ENCODE measurements at places on chromosomes 5 and 9.
A peak's percentile ranks its signal among the peaks of the same experiment; 100 is the strongest.

- peak; percentile 18 for DNase-seq
Observed at GRCh38 chr9:111056538-111056937, 18.3 kb upstream of the LPAR1 start.

- no peak for DNase-seq
Observed at GRCh38 chr5:171585981-171586380, 166.5 kb downstream of the FGF18 start.

DNA sequence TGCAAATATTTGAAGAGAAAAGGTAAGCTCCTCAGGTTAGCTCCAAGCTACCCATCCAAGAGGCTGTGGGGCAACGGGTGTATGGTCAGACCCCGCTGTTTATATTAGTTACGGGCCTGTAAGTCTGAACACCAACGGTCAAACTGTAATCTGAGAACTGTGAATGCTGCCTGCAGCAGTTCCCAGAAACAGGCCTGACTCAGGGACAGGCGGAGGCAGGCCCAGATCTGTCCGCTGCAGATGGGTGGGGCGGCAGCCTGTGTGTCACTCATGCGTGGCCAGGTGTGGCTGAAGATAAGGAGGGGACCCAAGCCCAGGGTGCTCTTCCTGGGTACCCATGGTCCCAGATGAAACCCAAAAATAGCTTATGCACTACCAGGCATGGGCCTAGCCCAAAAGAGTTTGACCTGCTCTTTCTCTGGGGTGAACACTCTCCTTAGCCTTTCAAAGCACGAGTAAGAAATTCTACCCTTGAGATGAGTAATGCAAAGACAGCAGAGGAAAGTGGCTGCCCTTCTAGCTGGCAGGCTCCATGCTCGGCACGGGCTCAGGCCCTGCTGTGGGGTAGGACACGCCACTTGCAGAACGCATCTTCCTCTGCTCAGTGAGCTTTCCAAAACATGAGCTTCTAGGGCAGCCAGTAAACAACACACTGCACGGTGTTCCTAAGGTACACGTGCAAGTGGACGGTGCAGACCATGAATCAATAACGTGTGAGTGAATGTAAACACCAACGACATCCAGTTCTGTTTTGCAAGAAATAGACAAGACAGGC, 9.1 kb downstream of the UBAC1 start:
- DNase-seq = peak; percentile 95

GRCh38 chr5:54862036-54862435, 123.4 kb downstream of the ESM1 start:
- DNase-seq = no peak

DNA sequence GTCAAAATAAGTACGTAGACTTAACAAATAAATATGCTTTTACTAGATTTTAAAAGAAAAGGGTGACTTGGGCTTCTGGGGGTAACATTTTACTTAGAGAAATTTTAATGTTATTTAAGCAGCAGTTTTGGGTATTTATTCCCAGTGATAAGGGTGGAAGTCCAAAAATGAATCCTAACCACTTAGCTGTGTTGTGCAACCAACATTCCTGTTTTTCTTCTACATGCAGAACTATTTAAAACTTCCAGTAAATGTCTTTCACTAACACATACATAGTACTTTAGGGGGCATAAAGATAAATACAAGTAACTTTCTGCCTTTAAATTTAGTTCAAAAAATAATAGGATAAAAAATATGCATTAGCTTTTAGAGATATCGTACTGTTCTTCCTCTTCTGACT, 436.7 kb downstream of the CTNND2 start:
- DNase-seq = no peak

- no peak for DNase-seq
Observed at GRCh38 chr9:134347996-134348395, 21.7 kb downstream of the RXRA start.

GRCh38 chr9:90822866-90823265, 21.2 kb downstream of the SYK start:
- no peak for DNase-seq

DNA sequence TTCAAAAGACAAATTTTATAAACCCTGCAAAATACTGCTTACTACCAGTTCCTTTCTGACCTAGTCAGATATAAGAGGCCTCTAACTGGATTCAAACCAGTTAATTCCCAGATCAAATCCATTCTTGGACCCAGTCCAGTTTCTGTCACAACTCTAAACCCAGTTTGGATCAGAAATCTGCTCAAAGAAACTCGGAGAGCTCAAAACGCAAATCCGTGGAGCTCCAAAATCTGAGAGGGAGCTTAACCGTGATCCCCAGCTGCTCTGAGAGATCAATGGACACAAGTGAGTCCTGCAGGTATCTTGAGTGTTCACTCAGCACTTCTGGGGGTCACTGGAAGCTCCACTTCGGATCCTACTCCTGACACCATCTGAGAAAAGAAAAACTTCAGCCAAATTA, 348.1 kb upstream of the PTGER4 start:
- no peak for DNase-seq

DNA sequence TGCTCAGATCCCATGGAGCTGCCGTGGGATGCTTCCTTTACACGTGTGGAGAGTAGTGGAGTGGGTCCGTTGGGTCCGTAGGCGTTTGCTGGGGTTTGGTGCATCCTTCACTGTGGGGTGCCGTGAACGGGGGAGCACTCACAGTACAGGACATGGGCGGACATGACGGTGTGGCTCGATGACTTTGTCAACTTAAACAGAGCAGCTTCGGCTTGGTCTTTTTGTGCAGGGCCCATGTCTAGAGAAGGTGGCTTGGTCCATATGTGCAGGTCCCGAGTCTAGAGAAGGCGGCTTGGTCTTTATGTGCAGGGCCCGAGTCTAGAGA, 26.4 kb upstream of the EXOC3 start:
- DNase-seq = no peak
